ENCODE measurements at places on chromosomes 1 and 21.

GRCh38 chr1:201213106-201213770 is 22.6 kb downstream of the IGFN1 start:
- DNase-seq, result no peak

DNA sequence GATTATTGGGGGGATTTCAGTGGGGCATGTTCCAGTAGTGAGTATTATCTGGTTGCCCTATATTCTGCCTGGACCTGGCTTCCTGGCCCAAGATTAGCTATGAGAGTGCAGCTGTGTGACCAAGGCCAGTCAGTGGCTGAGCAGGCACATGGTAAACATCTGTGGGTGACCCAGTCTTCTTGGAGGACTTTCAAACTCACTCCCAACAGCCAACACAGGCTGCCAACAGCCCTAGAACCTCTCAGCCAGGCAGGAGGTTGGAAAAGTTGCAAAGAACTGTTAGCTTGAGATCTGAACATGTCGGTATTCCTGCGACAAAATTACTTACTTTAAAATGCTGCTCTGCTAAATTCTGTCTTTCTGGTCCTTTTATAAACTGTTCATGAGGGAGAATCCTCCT is 192.4 kb downstream of the TGFBR3 start:
- DNase-seq, result no peak

GRCh38 chr1:56578138-56578962 is 1.0 kb downstream of the PLPP3 start:
- DNase-seq, result no peak

- no peak for DNase-seq
These were observed 3.9 kb upstream of the FAM151A start for GRCh38 chr1:54627196-54627595.

DNA sequence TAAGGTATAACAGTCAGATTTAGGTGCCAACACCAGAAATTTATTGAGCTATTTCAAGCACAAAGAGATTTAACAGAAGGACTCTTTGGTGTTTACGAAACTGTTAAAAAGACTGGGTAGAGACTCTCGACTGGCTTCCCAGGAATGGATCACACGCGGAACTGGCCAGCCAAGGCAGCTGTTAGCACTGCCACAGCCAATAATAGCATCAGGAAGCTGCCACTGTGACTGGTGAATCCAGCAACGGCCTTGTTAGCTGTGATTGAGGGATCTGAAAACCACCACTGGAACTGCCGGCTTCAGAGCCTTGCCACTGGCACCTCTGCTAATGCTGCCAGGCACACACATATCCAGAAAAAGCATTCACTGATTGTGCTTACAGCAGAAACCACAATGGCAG is 10.6 kb upstream of the SIM2 start:
- DNase-seq, result no peak

- DNase-seq, result no peak
These were observed 68.4 kb upstream of the MAGI3 start for GRCh38 chr1:113321771-113322387.

- no peak for DNase-seq
These were observed at the start of gene NCF2 for GRCh38 chr1:183590244-183591191. NCF2 (minus strand) TSS chr1:183590459; CDS start chr1:183590329, 130 bp downstream.

GRCh38 chr1:58620259-58620658 is 43.2 kb upstream of the TACSTD2 start:
- no peak for DNase-seq

- no peak for DNase-seq
These were observed 4.9 kb downstream of the NR1I3 start for GRCh38 chr1:161233102-161233501.

GRCh38 chr1:9559673-9560072 is 20.4 kb downstream of the SLC25A33 start:
- DNase-seq, result no peak

DNA sequence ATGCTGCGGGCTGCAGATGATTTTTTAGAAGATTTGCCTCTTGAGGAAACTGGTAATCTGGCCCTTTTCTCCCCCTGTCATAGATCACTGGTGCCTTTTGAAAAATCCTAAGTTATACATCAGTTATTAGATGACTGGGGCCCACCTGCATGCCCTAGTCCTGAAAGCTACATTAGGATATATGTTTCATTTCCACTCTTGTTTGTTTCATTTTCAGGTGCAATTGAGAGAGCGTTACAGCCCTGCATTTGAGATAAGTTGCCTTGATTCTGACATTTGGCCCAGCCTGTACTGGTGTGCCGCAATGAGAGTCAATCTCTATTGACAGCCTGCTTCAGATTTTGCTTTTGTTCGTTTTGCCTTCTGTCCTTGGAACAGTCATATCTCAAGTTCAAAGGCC is 8.1 kb upstream of the IFI44 start:
- DNase-seq, result no peak

DNA sequence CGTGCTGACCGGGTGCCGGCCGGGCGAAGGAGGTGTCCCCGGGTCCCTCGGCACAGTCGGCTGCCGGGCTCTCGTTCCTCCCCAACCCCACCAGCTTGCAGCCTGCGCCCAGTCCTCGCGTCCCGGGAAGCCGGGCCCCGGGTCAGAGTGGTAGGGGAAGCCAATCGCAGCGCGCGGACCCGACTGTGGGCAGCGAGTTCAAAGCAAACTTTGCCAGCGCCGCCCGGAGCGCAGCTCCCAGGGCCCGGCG is 328 bp downstream of the MYCL start:
- no peak for DNase-seq

- DNase-seq, result no peak
These were observed 50.2 kb upstream of the DISP3 start for GRCh38 chr1:11428789-11429188.

- DNase-seq, result no peak
These were observed 89.7 kb downstream of the DMRTA2 start for GRCh38 chr1:50333595-50333974.

DNA sequence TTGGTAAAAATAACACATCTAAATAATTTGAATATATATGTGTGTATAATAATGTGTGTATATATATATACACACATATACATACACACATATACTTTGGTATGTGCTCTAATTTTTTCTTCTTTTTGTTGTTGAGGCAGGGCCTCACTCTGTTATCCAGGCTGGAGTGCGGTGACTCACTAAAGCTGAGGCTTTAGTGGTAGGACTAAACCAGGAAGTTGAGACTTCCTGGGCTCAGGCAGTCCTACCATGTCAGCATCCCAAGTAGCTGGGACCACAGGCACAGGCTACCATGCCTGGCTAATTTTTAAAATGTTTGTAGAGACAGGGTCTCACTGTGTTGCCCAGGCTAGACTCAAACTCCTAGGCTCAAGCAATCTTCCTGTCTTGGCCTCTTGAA is 46.7 kb upstream of the CXADR start:
- DNase-seq, result no peak

GRCh38 chr1:61388566-61388965 is 306.2 kb downstream of the NFIA start:
- no peak for DNase-seq

DNA sequence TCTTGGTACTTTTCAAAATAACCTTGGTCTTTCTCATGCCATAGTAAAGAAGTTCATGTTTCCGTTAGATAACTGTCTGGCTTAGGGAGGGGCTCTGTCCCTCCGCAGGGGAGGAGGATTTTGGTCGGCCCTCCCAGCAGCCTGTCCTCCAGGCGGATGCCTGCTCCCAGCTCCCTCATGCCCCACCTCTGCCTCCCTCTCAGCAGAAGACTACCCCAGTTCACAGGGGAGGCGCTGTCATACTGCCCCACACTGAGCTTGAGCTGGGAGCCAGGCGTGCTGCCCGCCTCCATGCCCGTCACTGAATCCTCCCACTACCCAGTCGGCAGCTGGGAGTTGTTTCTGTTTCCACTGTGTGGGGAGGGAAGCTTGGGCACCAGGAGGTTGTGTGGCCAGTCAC is 127.3 kb downstream of the CAMTA1 start:
- DNase-seq, result no peak

DNA sequence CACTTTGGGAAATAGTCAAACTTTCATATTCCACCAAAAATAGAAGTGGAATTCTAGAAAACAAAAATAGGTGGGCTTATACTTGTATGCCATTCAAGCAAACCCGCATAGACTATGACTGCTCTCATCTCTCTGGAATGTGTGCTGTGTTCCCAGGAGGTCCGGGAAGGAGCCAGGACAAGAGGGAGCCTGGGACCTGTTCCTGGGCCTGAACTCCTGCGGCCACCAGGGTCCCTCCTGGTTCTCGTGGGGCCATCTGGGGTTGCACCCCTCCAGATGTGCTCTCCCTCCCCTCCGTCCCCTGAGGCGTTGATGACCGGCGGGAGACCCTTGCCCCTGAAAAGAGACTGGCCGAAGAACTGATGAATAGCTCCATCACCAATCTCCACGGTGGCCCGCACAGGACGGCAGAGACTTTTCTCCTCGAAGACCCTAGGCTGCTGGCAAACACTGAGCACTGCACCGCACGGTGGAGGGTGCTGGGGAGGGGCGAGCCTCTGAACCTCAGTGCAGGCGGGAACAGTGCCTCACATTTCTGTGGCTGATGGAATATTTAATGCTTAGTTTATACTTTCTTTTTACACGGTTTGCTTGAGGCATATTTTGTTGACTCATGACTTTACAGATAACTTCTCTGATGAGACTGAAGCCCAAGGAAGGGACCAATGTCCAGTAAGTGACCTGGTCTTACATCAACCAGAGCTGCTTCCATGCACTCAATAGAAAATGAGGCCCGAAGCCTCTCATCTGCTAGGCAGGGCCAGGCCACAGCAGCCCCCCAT is 9.6 kb upstream of the ADARB1 start:
- no peak for DNase-seq

DNA sequence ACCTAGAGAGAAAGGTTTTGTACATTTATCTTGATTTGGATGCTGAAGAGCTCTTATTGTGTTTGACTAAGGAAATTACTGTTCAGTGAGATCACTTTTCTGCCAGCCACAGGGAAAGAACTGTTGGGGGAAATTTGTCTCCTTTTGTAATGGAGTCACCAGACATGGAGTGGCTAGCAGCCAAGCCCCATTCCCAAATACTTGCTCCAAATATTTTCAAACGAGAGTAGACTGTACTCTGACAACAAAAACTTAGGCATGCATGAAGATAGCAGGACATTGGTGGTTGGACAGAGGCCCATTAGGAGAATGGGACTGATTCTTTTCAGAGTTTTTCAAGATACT is 21.1 kb downstream of the IPO9 start:
- no peak for DNase-seq

DNA sequence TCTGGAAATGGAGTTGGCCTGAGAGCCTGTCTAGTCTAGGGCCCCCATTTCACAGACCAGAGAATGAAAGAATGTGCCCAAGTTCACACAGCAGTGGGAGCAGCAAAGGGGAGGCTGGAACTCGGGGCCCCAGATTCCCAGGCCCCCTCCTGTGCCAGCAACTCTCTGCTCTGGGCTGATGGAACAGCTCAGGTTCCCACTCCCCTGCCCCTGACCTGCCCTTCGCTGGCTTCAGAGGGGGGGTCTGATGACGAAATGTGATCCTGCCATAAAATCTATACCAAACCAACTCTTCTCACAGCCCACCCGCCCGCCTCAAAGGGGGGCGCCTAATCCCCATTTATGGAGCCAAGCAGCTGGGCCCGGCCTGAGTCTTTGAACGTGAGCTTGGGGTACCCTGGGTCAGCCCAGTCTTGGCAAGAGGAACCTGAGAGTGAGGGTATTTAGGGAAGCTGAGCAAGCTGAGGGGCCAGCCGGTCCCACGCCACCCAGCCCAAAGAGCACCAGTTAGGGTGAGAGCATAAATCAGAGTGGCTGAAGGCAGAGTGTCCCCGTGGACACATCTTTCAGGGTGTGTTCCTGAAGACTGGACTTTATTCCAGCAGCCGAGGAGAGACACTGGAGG is 65.0 kb downstream of the FOXD2 start:
- DNase-seq, result no peak

GRCh38 chr1:224380003-224380402 is 23.3 kb downstream of the CNIH4 start:
- DNase-seq, result peak; percentile 27

DNA sequence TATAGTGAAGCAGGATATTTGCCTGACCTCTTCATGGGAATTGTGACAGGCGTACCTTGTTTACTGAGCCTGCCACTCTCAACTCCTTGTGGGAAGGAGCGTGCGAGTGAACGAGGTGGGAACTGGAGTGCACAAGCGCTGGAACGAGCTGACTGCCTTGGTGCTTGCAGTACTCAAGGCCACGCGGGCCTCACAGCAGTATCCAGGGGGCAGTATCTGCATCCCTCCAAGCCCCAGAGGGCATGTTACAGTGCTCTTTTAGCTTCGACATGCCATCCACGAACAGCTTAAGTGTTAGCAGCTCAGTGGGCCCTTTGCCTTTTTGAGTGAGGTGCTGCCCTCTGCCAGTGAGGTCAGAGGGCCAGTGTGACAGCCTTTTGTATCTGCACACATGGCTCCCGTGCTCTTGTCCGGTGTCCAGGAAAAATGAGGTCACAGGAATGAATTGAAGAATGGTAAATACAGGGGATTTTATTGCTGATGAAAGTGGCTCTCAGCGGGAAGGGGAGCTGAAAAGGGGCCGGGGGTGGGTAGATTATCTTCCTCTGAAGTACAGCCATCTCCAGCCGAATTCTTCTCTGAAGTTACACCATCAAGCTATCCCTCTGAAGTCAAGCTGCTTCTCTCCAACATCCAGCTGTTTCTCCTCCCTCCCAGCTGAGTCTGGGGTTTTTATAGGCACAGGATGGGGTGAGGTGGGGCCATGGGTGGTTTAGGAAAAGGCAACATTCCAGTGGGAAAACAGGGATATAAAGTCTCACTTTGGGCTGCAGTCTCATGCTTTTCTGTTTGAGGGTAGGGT is 69.3 kb downstream of the EPB41 start:
- DNase-seq, result no peak

DNA sequence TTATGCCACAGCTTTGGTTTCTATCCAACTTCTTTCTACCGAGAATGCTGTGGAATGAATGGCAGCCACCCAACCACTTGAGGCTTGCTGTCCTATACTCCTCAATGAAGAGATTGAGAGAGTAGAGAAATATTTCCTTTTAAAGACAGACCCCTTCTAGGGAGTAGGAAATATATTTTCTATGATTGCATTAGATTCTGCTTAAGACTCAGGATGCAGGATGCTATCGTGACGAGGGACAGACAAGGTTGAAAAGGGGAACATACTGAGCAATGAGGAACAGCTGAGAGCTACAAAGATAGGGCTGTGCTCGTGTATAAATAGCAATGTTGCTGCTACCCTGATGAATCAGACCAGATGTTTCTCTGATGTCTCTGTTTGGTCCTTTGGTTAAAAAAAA is 7.1 kb upstream of the RASAL2 start:
- no peak for DNase-seq

DNA sequence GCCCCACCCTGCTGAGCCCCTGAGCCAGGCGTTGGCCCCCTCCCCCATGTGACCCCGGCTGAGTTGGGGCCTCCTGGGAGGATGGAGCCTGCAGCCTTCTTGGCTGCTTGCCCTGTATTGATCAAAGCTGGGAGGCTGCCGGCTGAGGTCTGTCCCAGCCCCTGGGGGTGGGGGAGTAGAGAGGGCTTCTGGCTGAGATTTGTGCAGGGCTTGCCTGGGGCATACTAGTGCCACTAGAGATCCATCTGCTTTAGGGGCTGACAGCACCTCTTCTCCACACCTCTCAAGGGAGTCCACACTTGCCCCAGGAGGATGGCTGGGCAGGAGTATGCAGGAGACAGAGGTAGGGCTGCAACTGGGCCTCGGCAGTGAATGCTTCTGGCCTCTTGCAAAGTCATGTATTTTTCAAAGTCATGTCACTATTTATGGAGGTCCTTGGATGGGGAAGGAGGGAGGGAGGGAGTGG is 53.6 kb upstream of the SSBP3 start:
- DNase-seq, result no peak

Data from stimulated activated CD8-positive, alpha-beta memory T cell treated with anti-CD3 and anti-CD28 coated beads, Interleukin-7, amount 100 ng/mL, for 4 hours (primary cell).